ENCODE measurements at places on chromosomes 1 and 21.

DNA sequence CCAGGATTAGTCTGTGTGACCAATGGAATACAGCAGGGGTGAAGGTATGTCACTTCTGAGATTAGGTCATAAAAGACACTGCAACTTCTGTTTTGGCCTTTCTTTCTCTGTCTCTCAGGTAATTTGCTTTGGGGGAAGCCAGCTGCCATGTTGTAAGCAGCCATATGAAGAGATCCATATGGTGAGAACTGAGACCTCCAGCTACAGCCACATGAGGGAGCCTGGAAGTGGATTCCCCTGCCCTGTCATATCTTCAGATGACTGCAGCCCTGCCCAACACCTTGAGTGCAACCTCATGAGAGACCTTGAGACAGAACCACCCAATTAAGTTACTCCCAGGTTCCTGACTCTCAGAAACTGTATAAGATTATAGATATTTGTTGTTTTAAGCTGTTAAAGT, 70.1 kb upstream of the ESRRG start:
- no peak for DNase-seq

DNA sequence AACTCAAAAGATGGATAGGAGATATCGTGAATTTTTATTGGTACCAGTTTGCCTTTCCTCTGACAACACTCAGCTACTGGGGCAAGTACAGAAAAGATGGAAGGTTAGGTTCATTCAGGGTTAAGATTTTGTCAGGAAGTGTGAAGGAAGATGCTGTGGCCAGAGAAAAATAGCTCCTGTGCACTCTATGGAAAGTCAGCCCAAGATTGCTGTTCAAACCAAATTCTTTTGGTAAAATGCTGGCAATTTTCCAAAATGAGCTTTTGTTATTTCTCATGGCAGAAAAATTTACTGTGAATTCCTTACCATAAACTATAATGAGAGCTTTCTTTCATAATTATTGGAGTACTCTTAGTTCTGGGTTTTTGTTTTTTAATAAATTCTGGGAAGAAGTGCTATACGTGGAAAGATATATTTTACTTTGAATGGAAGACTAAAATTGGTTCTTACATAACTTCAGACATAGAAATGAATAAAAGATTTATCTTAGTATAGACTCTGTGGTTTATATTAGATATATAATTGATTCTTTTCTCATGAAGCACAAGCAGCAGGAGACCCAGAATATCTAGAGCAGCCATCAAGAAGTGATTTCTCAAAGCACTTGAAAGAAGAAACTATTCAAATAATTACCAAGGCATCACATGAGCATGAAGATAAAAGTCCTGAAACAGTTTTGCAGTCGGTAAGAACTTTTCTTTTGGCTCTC, 112.2 kb downstream of the USP25 start:
- DNase-seq: no peak

GRCh38 chr1:87335175-87335884, 6.7 kb downstream of the LMO4 start:
- peak; percentile 63 for DNase-seq

DNA sequence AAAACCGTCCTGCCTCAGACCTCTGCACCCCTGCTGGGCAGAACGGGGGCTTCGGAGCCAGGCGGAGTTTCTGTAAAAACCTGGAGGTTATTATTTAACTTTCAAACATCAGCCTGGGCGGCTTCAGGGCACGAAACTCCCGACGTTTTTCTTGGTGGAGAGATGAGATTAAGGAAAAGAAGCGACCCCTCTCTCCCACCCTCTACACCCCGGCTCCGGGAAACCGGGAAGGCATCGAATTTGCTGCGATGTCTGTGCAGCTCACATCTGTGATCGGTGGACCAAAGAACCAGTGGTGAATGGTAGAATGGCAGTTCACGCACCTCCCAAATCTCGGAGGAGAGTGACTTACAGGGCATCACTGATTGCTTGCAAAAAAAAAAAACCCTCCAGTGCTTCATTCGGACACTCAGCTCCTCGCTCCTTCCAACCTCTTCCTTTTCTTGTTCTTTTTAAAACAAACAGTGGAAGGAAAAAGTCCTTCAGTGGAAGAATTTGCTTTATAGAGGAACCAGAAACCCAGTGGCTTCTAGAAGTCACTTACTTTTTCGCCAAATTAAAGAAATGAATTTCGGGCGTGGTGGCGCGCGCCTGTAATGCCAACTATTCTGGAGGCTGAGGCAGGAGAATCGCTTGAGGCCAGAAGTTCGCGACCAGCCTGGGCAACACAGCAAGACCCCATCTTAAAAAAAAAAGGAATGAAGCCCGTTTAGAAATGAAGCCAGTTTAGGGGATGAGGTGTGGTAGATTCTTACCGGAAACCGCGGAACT, 884 bp downstream of the PHACTR4 start:
- peak; percentile 12 for DNase-seq

GRCh38 chr1:9071554-9072235, 2.3 kb upstream of the SLC2A5 start:
- no peak for DNase-seq

GRCh38 chr1:7929637-7930036, 11.0 kb downstream of the TNFRSF9 start:
- peak; percentile 33 for DNase-seq

DNA sequence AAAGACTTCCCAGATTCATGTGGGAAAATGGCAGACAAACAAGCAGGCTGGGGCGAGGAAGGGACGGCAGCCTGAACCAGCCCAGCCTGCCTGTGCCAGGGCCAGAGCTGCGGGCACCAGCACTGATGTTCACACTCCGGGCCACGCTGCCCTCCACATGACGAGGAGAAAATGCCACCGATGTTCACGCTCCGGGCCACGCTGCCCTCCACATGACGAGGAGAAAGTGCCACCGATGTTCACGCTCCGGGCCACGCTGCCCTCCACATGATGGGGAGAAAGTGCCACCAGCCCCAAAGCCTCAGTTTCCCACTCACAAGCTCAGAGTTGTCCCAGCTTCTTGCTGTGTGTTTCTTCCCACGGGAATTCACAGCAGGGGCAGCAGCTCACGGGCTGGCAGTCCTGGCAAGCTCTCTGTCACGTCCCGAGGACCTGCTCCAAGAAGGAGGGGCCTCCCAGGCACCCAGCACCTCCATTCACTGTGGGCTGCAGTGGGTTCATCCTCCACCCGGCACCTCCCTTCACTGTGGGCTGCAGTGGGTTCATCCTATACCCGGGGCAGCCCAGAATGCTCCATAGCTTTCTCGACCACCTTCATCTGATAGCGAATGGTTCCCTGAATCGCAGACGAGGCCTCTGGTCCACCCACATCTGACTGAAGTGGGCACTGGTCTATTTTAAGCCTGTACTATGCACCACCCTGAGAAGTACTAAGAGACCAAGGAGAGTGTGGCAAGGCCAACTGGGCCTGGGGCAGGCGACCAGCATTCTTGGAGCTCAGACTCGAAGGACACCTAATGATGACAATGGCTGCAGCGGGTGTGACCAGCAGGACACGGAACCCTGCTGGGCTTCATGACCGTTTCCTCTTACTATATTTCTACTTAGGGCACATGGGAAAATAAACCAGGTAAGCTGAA, 108.8 kb downstream of the NPHP4 start:
- no peak for DNase-seq

GRCh38 chr21:32599091-32599490, 13.1 kb downstream of the CFAP298 start:
- DNase-seq: no peak

- no peak for DNase-seq
Observed at GRCh38 chr1:70667494-70668170, 256.6 kb downstream of the CTH start.

DNA sequence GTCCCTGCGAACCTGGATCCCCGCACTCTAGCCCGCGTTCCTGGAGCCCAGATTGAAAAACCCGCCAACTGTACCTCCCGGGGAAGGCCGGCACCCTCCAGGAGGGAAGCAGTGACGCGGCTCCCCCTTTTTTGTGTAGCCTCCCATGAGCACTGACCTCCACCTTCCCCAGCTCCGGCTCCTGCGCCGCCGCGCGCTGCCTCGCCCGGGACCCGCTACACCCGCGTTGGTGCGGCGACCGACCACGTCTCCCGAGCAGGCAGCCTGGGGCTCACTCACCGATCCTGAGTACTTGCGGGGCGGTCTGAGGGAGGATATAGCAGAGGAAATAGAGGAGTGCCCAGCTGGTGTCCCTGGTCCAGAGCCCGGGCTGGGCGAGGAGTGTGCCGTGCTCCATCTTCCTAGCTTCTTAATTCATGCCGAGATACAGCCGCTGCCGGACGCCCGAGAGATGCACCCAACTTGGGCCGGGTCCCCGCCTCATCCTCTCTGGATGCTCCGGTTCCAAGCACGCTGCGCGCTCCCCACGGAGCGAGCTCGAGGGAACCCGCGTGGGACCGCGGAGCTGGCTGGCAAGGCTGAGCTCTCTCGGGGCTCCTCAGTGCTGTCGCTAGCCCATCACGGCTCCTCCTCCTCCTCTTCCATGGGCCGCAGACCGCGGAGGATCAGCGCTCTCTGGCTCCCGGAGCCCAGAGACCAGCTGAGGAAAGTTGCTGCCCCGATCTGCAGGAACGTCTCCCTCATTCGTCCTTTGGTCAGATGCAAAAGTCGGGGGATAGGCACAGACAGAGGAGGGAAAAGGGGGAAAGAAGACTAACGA, 482 bp downstream of the GRIK1 start:
- no peak for DNase-seq

Measured in CD4-positive, alpha-beta memory T cell (primary cell).